ENCODE measurements at places on chromosomes 1 and 21.
A peak's percentile ranks its signal among the peaks of the same experiment; 100 is the strongest.

- no peak for DNase-seq
Observed at GRCh38 chr1:184629266-184629665, 125.4 kb downstream of the EDEM3 start.

DNA sequence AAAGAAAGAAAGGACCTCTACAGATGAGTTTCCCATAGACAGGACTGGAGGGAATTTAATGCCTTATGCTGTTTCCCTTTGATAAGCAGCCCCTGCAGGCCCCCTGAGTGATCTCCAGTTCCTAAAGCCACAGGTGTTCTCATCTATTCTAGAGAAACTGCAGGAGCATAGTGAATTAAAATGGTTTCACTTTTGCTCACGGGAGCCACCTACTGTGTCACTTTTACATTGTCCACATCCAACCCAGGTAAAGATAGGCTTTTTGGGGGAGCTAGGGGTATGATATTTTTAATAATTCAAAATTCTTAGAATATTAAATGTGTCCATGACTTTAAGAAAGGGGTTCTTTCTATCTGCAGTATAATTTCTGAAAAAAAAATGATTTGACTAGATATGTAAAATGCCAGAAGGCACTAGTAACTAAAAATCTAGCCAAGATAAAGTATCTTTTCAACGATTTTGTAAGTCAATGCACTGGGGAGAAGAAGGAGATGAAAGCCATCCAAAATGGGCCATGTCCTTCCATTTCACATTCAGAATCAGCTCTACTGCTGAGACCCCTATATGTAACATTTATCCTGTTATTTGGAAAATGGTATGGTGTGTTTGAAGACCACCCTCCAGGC is 267.3 kb upstream of the DUSP10 start:
- no peak for DNase-seq

GRCh38 chr1:223665592-223666312 is at the start of gene CAPN8:
CAPN8 (minus strand) TSS chr1:223665701; CDS start chr1:223665646, 55 bp downstream.
- no peak for DNase-seq

DNA sequence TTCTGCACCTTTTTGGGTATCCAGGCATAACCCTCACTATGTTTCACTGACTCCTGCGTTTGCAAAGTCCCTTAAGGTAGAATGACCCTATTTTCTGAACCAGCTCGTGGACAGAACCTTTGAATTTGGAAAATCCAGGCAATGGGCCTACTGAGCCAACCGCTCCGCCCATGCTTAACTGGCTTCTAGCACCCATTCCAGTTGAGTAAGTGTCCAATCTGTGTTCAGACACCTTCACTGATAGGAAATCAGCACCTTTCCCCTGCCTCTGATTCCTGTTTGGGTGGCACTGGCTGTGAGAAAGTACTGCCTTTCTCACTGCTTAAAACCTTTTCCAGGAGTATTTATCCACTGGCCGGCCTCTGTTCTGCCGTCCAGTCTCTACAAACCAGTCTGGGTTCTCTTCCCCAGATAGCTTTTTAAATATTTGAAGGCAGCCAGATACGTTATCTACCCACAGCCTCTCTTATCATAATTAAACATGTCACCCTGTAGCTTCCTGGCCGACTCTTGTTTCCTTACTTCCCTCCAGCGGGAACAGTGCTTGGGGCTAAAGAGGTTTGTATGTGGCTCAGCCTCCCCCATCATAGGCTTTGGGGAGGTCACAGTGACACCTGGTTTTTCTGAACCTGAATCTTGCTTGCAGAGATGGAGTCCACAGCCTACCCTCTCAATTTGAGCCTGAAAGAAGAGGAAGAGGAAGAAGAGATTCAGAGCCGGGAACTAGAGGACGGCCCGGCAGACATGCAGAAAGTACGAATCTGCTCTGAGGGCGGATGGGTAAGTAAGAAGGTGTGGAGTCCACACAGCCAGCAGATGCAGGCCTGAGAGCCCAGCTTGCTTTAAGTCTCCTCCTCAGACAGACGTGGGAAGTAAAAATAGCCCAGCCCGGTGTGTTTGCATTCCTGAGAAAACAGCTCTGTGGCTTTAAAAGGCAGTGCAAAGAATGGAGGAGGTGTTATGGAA is 1.3 kb downstream of the POGK start:
- no peak for DNase-seq

GRCh38 chr1:26907071-26907917 is 6.5 kb downstream of the NR0B2 start:
- DNase-seq, result no peak

DNA sequence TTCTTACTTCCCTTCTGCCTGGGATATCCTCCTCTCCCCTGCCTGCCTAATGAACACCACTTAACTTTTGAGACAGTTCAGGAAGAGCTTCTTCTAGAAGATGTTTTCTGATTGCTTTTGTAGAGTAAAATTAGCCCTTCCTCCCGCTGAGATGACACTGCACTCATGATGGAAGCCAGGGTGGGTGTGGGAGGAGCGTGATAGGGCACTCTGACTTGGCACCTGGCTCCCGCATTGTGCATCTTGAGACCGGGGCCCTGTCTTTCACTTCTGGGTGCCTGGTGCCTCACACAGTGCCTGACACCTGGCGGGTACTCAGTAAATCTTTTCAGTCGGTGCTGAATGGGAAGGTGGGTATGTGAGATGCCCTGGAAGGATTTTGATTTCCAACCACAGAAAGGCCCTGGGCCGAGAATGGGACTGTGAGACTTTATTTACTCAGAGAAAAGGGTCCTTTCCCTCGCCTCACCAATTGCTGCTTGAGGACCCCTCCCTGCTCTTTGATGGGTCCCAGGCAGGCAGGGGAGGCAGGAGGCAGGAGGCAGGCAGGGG is 6.8 kb downstream of the THEM5 start:
- no peak for DNase-seq

DNA sequence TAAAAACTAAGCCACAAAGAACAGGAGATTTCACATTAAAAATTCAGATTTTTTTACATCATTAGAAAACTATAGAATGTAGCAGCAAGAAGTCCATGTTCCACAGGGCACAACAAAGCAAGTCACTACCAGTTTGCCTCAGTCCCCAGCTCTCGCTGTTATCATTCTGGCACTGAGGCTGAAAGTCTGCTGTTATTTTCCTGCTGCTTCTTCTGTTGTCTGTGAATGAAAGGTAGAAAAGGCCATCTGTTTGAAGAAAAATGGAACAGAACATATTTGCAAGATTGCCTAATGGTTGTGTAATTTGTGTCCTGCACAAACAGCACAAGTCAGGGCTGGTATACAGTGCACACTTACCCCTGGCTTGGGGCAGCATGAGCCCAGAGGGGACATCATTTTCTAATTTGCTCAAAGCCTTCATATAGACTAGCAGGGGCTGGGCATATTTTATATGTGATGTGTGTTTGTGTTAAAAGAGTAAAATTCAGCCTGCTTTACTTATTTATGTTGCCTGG is 105.6 kb upstream of the COG2 start:
- no peak for DNase-seq

DNA sequence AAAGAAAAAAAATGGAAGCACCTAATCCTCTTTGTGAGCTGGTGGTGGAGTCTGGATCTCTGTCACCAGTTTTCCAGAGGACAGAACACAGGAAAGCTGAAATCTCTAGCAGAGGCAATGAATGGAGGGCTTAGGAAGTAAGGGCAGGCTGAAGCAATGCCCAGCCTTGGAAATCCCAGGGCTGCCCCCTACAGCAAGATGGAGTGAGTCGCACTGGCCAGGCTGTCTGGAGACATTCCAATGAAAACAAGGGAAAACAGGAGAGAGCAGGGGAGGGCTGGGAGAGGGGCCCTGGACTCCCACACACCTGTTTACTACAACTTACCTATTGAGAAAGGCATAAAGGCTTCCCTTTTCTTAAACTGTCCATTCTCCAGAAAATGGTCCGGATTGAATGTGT is 25.9 kb downstream of the CYP2J2 start:
- DNase-seq, result no peak

DNA sequence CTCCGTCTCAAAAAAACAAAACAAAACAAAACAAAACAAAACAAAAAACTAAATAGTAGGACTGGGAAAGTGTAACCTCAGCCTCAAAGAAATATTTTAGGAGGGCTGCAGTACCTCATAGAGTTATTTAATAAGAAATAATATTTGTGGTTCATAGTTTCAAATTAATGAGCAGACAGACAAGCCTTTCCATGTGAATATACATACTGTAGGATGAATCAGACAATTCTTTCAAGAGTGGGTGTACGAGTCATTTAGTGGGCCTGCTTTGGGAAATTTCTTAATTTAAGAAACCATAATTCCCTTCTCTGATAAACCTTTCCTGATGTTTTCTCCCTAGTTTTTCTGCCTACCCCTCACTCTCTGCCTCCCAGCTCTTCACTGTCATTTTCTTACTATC is 52.5 kb downstream of the CDC14A start:
- no peak for DNase-seq

GRCh38 chr21:28936036-28936435 is 56.6 kb downstream of the LTN1 start:
- DNase-seq, result no peak

GRCh38 chr1:182235952-182236650 is 155.5 kb downstream of the GLUL start:
- peak; percentile 94 for DNase-seq

DNA sequence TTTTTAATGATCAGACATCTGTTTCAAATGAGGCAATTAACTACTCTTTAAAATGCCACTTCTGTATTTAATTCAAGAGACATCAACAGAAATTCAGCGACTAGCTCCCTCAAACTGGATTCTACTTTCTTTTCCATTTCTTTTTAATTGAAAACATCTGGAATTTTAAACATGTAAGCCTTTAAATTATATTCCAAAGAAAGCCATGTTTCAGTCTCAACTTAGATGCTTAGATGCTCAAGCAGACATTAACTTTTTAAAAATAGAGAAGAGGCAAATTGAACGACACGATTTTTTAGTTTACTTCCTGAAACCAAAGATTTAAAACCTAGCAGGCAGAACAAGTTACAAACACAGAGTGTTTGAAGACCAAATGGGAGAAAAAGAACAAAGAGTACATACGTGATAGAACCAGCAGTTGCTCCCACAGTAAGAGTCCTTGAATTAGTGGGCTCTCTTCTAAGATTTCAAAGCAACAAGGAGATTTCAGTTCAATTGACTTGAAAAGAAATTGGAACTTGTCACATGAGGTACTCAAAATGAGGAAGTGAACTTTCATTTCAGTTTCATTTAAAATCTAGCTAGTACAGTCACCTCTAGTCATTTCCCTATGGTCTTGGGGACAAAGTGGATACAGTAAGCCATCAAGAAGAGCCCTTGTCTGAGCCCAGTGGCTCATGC is at the start of gene CTSS:
Gene CTSS (minus strand): TSS at position 483 of the 681 bp plus-strand sequence. CDS start 1,015 bp downstream, outside the sequence.
- no peak for DNase-seq

DNA sequence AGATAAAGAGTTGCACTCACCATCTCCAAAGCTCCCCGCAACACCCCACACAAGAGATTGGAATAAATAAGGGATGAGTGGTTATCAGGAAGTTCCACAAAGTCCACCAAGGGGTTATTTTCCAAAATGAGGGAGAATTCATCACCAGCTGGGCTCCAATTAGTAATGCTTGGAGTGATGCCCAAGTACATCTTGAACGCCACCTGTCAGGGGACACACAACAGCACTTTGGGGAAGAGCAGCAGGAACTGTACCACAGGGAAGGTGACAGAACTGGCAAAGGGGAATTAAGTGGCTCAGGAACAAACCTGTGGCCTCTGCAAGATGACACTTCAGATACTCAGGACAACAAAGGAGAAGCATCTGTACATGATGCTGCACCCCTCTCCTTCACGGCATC is 11.5 kb downstream of the TRAPPC3 start:
- no peak for DNase-seq

GRCh38 chr1:235112297-235113182 is 16.1 kb downstream of the TOMM20 start:
- no peak for DNase-seq

GRCh38 chr21:36545776-36546511 is 66.0 kb upstream of the CLDN14 start:
- DNase-seq, result no peak

DNA sequence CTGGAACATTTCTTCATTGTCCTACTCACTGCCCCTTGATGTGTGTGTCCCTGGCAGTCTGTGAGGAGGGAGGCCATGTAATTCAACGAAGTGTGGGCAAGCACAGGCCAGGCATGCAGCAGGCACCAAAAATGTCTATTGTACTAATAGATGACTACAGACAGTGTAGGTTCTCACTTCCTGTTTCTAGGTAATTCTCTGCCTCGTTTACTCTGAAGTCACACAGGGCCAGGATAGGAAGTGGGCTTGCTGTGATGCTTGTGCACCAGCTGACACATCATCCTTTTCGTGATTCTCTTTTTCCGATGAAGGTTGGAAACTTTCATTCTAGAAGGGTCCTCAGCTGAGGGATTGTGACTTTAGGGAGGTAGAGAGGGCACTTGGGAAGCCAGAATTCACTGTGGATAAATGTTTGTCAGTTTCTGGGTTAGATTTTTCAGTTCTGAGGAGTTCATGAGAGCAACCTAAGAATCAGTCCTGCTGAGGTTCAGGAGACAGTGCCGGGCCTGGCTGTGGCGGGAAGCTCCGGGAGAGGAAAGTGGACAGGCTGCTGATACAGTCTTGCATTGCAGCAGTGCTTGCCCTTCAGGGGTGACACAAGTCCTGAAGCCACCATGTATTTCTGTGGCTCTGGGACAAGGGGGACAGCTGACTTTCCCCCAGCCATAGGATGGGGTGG is 4.3 kb upstream of the CSF1 start:
- DNase-seq, result no peak

GRCh38 chr1:56527548-56528302 is 51.6 kb downstream of the PLPP3 start:
- DNase-seq, result no peak

DNA sequence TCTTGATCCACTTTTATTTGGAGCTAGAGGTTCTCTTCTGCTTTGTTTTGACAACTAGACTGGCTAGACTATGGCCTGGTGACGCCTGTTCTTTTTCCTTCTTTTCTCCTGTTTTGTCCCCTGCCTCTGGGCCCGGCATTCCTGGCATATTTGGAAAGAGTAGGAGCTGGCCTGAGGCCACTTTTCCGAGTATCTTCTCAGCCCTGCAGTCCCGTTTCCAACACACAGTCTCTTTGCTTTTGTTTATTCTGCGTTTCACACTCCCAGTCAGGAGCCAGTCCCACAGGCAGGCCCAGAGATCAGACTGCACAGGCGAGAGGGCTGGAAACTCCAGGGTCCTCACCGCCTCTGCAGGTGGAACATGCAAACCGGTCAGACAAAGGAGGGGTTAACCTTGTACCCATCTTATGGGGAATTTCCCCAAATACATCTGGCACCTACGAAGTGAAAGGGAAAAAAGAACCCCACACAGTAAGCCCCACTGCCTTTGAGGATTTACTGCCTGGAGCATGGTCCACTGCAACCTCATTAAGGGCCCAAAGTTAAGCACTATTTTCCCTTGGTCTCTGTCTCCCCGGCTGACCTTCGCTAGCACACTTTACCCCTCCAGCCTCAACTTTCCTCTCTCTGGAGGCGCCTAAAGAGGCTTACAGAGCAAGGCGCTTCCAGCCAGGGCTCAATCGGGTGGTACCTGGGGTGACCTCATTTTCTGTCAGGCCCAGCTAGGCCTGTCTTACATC is 141.1 kb downstream of the TOMM20 start:
- no peak for DNase-seq

DNA sequence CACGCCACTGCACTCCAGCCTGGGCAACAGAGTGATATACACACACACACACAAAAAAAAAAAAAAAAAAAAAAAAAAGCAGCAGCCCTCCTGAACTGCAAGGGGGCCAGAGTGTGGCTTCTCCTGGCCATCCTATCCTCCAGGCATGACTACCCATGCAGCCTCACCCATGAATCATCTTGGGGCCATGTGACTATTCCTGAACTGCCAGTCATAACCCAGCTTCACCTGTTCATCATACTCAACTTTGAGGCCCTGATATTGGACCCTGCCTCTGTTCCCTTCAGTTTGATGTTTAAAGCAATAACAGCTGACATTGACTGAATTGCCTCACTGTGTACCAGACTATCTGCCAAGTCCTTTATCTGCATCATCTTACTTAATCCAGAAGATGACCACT is 2.8 kb upstream of the HPCAL4 start:
- no peak for DNase-seq

- DNase-seq, result no peak
Observed at GRCh38 chr1:245133995-245134715, 20.6 kb upstream of the KIF26B start.
